ENCODE measurements at places on chromosomes 11 and 22. TPM values are rescaled to one million over a fixed set of nuclear protein-coding genes. Genes with fewer than 3 reads are reported as not detected.
A peak's percentile ranks its signal among the peaks of the same experiment; 100 is the strongest.

GRCh38 chr11:64241491-64242374 is 838 bp downstream of the FKBP2 start:
- peak; percentile 94 for DNase-seq
- peak overlapping the region; percentile 100 for H3K27ac ChIP-seq
- H3K4me3 ChIP-seq: peak overlapping the region; percentile 48
- no peaks in the 10 kb centered on the region for H3K36me3 ChIP-seq

- no peaks in the 10 kb centered on the region for H3K27me3 ChIP-seq
- H3K4me1 ChIP-seq: no peaks in the 10 kb centered on the region
- no peaks in the 10 kb centered on the region for H3K36me3 ChIP-seq
- H3K4me3 ChIP-seq: no peak overlapping the region
- H3K27ac ChIP-seq: no peak overlapping the region
These were observed 14.1 kb upstream of the KCNQ1OT1 start for GRCh38 chr11:2713661-2714462.

DNA sequence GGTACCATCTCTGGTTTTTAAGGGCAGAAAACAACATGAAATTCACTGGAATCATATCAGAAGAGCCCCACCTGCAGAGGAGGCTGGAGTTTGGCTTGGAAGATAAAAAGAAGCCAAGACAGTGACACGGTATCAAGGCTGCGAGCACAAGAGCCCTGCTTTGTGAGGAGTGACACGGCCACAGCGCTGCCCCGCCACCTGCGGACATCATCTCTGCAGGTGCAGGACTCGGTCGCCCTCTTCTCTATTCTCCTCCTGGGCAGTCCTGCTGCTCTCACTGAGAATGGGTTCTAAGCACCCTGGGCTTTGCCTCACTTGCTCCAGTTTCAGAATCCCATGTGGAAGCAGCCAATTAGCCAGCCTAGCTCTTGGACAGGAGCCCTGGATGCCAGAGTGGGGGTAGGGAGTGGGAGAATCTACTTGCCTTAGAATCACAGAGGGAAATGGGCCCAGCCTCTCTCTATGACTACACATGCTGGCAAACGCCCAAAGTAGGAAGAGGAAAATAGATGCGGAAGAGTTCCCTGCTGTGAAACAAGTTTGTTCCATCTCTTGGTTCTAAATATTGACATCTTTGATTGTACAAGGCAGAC is 17.1 kb downstream of the APOL4 start:
- H3K27me3 ChIP-seq: no peaks in the 10 kb centered on the region
- DNase-seq: no peak
- H3K4me1 ChIP-seq: no peaks in the 10 kb centered on the region
- H3K4me3 ChIP-seq: no peak overlapping the region
- H3K27ac ChIP-seq: no peak overlapping the region

GRCh38 chr22:44759430-44760310 is 7.3 kb downstream of the ARHGAP8 start:
- peaks cover 27% of the 10 kb centered on the region for H3K4me1 ChIP-seq
- DNase-seq: peak; percentile 51
- H3K4me3 ChIP-seq: no peak overlapping the region
- no peaks in the 10 kb centered on the region for H3K36me3 ChIP-seq
- no peaks in the 10 kb centered on the region for H3K27me3 ChIP-seq

GRCh38 chr11:28835317-28835716 is 727.1 kb downstream of the METTL15 start:
- no peaks in the 10 kb centered on the region for H3K36me3 ChIP-seq
- H3K4me3 ChIP-seq: no peak overlapping the region
- DNase-seq: no peak

Gene CASP12
- polyA plus RNA-seq: 0.45 TPM

GRCh38 chr11:72738199-72739141 is 13.7 kb downstream of the ARAP1 start:
- DNase-seq: peak; percentile 32
- H3K4me3 ChIP-seq: no peak overlapping the region
- H3K27me3 ChIP-seq: no peaks in the 10 kb centered on the region
- no peak overlapping the region for H3K27ac ChIP-seq
- no peaks in the 10 kb centered on the region for H3K36me3 ChIP-seq

GRCh38 chr11:130202818-130203689 is 43.5 kb downstream of the ST14 start:
- no peaks in the 10 kb centered on the region for H3K4me1 ChIP-seq
- no peak overlapping the region for H3K4me3 ChIP-seq
- H3K27me3 ChIP-seq: no peaks in the 10 kb centered on the region

Gene TPH1
- 0.09 TPM for polyA plus RNA-seq

Gene SCUBE1
- polyA plus RNA-seq: 2.3 TPM

All from kidney (tissue), 22 donors.